ENCODE measurements at places on chromosomes 16 and 17.

DNA sequence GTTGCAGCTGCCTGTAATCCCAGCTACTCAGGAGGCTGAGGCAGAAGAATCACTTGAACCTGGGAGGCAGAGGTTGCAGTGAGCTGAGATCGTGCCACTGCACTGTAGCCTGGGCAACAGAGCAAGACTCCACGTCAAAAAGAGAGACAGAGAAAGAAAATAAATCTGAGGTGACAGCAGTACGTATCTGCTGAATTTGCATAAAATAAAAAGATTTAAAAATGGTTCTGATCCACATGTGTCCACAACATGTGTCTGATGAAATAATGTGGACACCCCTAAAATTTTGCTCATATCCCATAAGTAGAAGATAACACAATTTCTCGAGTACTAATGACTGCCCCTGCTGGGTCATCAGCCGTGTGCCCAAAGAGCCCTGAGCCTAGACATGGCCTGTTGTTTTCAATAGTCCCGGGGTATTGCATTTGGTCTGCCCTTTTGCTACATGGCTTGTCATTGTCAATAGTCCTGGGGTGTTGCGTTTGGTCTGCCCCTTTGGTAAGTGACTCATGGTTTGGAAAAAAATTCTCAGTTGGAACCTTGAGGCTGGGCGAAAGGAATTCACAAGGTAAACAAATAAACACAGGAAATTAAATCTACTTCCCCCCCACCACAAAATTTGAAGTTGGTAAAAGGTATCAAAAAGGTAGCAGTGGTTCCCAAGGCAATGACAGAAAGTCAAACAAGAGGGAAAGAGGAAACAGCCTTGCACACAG, 434.6 kb upstream of the MAF start:
- DNase-seq = no peak

GRCh38 chr17:79152636-79153035, 78.0 kb downstream of the ENGASE start:
- DNase-seq = no peak

GRCh38 chr16:11224096-11224893, 31.7 kb downstream of the SOCS1 start:
- DNase-seq = no peak

DNA sequence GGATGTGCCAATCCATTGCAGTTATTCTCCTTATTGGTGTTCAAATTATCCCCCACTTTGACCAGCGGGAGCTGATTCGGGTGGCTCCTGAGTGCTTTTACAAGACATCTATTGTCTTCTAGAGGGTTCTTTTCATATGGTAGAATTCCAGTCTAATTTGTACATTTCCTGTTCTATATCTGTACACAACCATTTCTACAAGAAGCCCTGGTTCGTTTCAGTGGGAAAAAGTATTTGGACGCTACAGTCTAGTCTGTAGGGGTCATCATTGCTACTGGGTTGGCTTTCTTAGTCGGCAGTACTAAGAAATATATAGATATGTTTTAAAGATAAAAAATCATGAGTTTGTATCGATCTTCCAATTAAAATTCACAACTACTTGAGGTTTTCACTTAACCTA, 262.6 kb downstream of the MAP2K6 start:
- DNase-seq = no peak

All from IMR-90 (cell line).